ENCODE measurements at places on chromosomes 12 and 14. TPM values are rescaled to one million over a fixed set of nuclear protein-coding genes. Genes with fewer than 3 reads are reported as not detected.

- DNase-seq, result no peak
These were observed 63.1 kb downstream of the KIF26A start for GRCh38 chr14:104201496-104201895.

SOX5 gene
- 23.1 TPM for total RNA-seq

DNA sequence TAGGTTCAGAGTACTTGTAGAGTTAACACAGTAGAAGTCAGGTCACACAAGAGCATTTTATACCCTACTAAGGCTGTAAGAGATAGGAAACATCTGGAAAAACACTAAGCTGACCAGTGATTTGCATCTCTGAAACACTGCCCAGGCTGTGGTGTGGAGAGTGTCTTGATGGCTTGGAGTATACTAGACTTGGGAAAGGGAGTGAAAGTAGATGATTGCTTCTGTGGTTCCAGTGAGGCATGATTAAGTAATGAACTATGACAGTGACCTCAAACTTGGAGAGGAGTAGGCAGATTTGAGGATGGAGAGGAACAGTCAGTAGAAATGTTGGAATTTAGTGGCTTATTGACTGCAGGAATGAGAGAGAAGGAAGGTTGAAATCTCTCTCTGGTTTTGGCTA is 201.2 kb downstream of the FLRT2 start:
- DNase-seq, result no peak

DNA sequence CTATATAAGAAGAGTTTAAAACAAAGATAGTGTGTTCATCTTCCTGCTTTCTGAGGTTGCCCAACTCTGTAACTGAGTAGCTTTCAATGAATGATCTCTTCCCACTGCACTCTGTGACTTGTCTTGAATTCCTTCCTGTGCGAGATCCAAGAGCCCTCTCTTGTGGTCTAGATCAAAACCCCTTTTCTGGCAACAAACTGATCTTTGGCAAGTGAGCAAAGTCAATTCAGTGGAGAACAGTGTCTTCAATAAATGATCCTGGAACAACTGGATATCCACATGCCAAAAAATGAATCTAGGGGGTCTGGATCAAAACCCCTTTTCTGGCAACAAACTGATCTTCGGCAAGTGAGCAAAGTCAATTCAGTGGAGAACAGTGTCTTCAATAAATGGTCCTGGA is 8.5 kb downstream of the CFAP54 start:
- DNase-seq, result no peak

ANP32D gene
- total RNA-seq, result not detected

DNA sequence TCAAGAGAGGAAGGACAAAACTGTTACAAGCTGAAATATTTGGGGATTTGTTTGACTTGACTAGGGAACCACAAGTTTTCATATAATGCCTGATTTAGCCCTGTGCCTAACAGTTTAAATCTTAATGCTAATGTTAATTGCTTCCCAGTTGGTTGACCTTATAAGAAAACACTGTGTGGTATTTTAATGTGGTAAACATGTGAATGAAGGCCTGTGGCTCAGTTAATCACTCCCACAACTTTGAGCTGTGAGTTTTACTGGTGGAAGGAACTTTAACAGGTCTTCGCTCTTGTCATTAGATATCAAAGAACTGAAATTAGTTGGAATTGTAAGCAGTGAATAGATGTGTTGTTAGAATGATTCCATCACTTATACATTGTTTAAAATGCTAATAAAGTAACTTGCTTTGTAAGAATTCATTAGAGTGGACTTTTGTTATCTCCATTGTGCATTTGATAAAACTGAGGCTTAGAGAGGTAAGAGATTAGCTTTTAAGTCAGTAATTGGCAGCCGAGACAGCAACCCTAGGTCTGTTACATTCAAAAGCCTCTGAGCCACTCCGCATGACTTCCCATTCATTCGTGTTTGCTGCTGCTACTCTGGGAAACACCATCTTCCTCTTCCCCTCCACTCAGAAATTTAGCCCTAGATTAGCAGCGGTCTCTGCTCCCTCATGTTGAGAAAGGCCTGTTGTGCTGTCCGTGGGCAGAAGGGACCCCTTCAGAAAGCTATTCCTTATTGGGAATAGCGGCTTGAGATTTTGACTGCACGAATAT is 1.0 kb upstream of the TBK1 start:
- DNase-seq, result peak; percentile 5

RD3L gene
- not detected for total RNA-seq

GRCh38 chr14:58138031-58138713 is 13.8 kb downstream of the ARMH4 start:
- DNase-seq, result no peak

- DNase-seq, result no peak
These were observed 5.0 kb downstream of the REM2 start for GRCh38 chr14:22887990-22888378.

- no peak for DNase-seq
These were observed 23.7 kb downstream of the LEMD3 start for GRCh38 chr12:65192963-65193516.

DNA sequence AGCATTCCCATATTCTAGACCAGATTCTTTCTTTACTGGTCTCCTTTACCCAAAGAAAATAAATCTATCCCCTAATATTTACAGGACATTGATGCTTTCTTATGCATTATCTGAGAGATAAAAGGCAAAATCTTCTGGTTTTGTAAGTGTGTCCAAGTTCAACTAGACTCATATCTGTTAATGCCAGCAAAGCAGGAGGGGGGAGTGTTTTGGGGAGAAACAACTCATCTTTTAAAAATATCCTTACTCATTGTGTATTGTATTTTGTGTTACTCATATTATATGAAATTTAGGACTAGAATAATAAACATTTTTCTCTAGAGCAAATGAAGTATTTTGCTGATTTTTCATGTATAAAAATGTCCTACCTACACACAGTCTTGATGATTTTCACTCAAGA is 54.8 kb downstream of the SAMD4A start:
- no peak for DNase-seq

E2F7 gene
- 6.2 TPM for total RNA-seq

- no peak for DNase-seq
These were observed 16.0 kb downstream of the AHSA1 start for GRCh38 chr14:77473921-77474320.

- no peak for DNase-seq
These were observed 1134.6 kb downstream of the BCL11B start for GRCh38 chr14:98137131-98138025.

TPH2 gene
- total RNA-seq, result 0.10 TPM

DNA sequence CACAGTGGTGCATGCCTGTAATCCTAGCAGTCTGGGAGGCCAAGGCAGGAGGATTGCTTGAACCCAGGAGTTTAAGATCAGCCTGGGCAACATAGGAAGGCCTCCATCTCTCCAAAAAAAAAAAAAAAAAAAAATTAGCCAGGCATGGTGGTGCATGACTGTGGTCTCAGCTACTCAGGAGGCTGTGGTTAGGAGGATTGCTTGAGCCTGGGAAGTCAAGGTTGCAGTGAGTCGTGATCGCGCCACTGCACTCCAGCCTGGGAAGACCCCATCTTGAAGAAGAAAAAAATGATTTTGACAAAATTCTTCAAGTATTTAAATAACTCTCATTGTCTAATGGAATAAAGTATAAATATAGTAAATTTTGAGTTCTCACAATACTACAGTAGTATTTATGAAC is 219.2 kb upstream of the SSTR1 start:
- DNase-seq, result no peak
